ENCODE measurements at places on chromosomes 1 and 21.

DNA sequence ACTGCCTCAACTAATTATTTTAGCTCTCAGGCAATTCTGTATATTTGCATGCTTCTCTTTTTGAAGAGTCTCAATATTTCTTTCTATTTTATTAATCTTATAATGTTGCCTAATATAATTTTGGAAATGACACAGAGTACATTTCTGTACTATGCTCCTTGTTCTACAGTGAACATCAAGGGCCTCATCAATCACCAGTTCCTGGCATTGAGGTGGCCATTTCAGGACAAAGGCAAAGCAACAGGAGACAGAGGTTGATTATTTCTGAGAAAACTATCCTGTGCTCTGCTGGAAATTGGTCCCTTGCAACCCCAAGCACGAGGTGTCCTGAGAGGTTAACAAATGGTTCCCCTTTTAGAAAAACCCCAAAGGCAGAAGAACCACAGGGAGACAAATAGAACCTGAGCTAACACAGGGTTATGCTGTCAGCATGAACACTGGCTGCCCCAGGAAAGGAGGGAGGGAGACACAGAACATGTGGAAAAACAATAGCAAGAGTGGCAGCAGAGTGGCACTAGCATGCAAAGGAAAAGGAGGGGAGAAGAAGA is 63.9 kb upstream of the VAV3 start:
- DNase-seq: no peak

DNA sequence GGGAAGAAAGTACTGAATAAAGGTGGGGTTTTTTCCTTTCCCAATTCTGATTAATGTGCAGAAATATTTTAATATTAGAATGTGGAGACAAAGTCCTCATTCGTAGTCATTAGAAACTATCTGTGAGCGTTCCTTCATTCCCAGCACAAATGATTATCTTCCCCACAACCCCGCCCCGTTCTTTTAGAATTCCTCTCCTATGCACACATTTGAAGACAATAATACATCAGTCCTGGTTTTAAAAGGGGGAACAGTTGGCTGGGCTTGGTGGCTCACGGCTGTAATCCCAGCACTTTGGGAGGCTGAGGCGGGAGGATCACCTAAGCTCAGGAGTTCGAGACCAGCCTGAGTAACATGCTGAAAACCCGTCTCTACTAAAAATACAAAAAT is 876 bp downstream of the ALDH9A1 start:
- no peak for DNase-seq

GRCh38 chr1:118437664-118438063 is 252.6 kb upstream of the SPAG17 start:
- DNase-seq: no peak

- no peak for DNase-seq
These were observed 57.1 kb upstream of the C1orf87 start for GRCh38 chr1:60130703-60131102.

GRCh38 chr1:153465811-153466636 is 5.6 kb upstream of the S100A7 start:
- peak; percentile 33 for DNase-seq

GRCh38 chr1:29237852-29238619 is 1.7 kb downstream of the PTPRU start:
- no peak for DNase-seq

- no peak for DNase-seq
These were observed 52.4 kb downstream of the ZP4 start for GRCh38 chr1:237838320-237838719.

DNA sequence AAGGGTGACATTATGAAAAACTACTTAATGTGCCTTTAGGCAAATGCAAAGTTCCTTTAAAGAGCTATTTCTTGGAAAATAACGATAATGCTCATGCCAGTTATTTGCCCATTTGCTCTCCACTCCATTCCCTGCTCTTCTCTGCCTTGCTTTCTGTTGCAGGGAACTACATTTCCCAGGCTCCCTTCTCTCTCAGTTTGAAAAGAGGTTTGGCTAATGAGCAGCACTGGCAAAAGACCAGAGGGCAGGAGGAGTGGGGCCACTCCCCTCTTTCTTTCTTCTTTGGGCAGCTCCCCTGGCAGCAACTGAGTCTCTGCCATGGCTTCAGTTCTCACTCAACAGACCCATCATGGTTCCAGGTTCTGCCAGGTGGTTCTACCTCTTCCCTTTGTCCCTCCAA is 130.5 kb downstream of the RWDD3 start:
- DNase-seq: no peak

All from NK-92 treated with Interleukin-12 subunit alpha and Interleukin-12 subunit beta, amount 100 ng/mL, for 24 hours (cell line).